ENCODE measurements at places on chromosomes 5 and 9.

DNA sequence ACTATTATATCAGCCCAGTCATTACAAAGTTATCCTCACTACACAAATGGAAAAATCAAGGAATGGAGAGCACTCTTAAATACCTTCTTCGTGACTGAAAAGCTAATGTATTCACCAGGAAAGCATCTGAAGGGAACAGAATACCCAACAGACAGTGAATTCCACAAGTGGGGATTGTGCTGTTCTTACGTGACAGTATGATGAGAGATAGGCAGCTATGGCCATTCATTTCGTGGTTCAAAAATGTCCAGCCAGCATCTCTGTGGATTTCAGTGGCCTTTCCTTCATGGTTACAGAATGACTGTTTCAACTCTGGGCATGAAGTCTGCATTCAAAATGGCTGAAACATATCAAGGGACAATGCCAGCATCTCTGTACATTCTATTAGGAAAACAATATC lies 323.8 kb downstream of the PRELID2 start:
- DNase-seq, result no peak

GRCh38 chr5:158486566-158486965 lies 613.1 kb downstream of the EBF1 start:
- no peak for DNase-seq

GRCh38 chr9:120742951-120743416 lies 28.7 kb upstream of the MEGF9 start:
- DNase-seq, result no peak

- no peak for DNase-seq
Observed at GRCh38 chr5:73395256-73395655, 53.3 kb downstream of the FOXD1 start.

DNA sequence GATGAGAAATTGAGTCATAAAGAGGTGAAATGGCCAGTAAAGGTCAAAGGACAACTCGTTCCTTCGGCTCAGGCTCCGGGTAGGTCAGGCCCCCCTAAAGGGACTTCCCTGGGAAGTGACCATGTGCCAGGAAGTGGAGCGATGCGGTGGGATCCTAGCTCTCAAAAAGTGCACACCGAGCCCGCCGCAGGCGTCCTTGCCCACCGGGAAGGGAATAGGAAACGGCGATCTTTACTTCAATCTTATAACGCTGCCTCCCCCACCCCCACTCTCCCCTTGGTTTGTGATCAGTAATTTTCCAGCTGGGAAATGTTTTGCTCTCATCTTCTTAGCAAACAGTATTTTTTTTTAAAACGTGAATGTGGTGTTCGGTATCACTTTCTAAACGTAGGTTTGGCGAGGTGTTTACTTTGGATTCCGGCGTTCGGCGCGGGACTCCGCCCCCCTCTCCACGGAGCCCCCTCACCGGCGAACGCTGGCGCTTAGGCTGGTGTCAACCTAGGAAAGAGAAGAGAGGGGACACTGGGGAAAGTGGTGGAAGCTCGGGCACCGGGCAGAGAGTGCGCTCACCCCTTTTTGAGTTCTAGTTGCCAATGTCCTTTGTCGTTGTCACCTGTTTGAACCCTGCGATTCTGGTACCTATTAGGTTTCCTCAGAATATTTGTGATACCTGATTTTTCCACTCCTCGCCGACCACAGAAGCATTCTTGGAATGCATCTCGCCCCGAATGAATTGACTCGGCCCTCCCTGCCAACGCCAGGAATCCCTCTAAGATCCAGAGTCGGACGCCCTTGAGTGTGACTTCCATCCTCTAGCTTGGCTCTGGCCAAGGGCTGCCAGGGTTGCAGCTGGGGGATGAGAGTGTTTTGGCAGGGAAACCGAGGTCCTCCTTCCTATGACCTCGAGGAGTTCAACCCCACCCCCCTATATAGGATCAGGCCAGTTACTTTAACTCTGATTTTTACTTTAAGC lies 1.8 kb upstream of the KLF4 start:
- no peak for DNase-seq

GRCh38 chr5:56356121-56356835 lies 123.1 kb upstream of the ANKRD55 start:
- no peak for DNase-seq

- DNase-seq, result no peak
Observed at GRCh38 chr5:16812911-16813310, 123.2 kb downstream of the MYO10 start.

- no peak for DNase-seq
Observed at GRCh38 chr9:92312887-92313623, 12.1 kb downstream of the NOL8 start.

DNA sequence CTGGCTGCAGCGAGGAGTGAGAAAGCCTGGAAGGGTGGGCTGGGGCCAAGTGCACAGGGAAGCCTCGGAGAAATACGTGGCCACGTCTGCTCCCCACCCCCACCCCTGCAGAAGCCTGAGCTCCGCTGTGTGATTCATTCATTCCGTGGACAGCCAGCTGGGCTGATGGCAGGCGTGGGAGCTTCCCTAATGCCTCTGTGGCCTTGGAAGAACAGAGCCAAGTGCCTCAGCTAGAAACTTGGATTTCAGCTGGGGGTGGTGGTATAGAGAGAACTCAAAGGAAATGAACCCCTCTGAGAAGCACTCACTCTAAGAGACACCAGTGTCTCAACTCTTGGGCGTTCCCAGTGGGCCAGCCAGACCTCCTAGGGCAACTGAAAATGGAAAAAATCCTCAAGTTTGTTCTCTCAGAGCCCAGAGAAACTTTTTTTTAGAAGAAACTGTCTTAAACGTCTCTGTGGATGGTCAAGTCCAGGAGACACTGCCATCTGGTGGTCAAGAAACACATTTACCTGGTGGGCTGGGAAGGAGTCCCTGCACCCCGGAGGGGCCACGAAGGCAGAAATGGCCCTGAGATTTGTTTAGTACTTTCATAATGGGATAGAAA lies 18.0 kb downstream of the ATOX1 start:
- peak; percentile 80 for DNase-seq

GRCh38 chr5:39475881-39476842 lies 51.4 kb upstream of the DAB2 start:
- DNase-seq, result peak; percentile 16

GRCh38 chr5:1007681-1008450 lies 736 bp upstream of the NKD2 start:
- DNase-seq, result no peak

GRCh38 chr9:126531035-126531571 lies 82.6 kb upstream of the LMX1B start:
- DNase-seq, result no peak

GRCh38 chr9:130763331-130764171 lies 70.0 kb downstream of the EXOSC2 start:
- no peak for DNase-seq

DNA sequence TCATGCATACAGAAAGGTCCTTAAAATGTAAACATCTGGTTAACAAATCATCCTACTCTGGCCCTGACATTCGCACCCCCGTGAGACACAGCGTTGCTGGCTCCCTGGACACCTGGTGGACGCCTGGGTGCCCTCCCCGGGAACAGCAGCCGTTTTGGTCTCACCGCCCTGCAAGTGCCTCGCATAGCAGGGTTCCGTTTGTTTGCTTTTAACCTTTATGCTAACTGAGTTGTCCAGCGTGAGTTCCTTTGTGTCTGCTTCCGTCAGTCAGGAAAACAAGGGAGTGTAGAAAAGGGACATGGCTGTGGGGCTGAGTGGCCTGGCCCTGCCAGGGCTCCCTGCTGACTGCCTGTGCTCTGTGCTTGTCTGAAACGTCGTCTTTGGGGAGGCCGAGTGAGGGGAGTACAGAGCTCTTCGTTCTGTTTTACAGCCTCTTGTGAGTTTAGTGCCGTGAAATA lies 91.8 kb upstream of the CACNA1B start:
- DNase-seq, result peak; percentile 27

DNA sequence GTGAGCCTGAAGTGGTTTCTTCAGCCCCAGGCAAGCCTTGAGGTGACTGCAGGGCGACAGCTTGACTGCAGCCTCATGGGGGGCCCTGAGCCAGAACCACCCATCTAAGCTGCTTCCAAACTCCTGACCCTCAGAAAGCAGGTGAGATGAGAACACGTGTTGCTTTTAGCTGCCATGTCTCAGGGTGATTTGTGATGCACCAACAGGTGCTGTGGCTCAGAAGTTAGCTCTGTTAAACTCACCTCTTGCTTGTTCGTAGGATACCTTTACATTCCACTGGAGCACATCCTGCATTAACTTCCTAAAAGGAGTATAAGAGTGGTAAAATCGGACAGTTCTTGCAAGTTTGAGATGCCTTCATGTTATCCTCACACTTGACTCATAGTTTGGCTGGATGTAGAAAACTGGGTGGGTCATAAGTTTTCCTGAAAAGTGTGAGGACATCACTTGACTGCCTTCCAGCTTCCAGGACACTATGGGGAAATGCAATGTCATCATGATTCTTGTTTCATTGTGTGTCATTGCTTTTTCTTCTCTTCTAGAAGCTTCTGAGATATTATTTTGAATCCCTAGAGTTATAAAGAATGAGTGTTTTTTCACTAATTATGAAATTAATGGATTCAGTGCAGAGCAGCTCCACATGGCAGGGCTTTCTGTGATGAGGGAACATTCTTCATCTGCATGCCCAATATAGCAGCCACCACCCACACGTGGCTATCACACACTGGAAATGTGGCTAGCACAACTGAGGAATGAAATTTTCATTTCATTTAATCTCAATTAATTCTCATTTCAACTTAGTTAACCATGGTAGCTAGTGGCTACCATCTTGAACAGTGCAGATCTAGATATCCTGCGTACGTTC lies 92.3 kb downstream of the HSD17B3 start:
- DNase-seq, result peak; percentile 17

GRCh38 chr9:1298046-1298445 lies 247.9 kb downstream of the DMRT2 start:
- DNase-seq, result no peak

- no peak for DNase-seq
Observed at GRCh38 chr5:17359451-17360011, 138.5 kb upstream of the TAF11L2 start.

- DNase-seq, result no peak
Observed at GRCh38 chr9:101375546-101375945, 9.3 kb downstream of the BAAT start.

DNA sequence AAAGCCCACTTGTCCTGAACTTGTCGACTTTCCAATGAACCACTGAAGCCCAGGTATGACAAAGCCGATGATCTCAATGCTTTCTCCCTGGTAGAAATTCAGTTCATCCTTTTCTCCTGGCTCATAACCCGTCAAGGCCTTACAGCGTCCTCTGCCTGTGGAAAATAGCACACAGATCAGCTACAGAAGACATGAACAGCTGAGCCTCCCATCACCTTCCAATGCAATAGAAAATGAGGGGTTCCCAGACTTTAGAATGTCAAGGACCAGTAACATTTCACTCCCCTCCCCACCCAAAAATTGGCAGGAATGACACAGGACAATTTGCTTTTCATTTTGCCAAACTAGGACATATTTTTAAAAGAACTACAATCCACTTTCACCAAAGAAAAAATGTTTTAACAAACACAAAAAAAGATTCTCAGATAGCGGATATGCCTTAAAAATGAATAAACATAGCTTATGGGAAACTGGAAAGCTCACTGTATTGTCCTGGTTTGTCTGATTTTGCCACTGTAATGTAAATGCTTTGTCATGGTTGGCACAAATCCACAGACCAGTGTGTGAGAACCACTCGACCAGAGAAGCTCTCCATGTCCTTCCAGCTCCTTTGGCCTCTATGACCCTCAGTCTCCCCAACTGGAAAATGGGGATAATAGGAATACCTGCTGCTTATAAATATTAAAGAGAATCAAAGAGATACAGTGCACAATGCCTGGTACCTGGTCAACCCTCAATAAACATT lies 24.4 kb downstream of the SH3TC2 start:
- no peak for DNase-seq

Data from Ammon's horn (tissue), 1 donor.